GM10248 (cell line): ENCODE measurements at places on chromosomes 6 and 20.

DNA sequence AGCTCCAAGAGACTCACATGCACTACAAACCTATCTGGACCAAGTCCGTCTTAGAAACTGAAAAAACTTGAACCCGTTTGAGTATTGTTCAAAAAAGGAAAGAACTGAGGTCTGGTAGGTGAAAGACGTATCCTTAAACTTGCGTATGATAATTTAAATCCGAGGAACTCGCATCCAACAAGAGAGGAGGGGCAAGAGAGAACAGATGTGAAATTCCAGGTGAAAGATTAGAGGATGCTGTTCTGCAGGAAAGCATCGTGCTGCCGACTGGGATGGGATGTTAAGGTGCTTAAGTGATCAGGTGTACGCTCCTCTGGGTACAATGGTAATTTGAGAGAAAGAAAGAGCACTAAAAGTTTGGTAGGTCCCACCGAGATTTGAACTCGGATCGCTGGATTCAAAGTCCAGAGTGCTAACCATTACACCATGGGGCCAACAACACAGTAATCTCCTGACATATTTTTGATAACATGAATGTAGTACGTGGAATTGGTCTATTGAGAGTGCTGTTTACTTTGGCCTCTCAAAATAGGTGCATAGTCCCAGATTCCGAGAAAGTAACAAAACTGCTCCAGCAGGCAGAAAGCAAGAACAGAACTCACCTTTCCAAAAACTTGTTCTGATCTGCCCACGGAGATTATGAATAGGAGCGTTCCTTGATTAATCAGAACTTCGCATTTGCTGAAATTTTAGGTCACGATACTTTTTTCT, 53.5 kb upstream of the BTN3A2 start:
- DNase-seq = no peak

GRCh38 chr6:38378801-38379200, 260.9 kb downstream of the BTBD9 start:
- DNase-seq = no peak

GRCh38 chr6:87487555-87487954, 14.8 kb downstream of the SLC35A1 start:
- no peak for DNase-seq

DNA sequence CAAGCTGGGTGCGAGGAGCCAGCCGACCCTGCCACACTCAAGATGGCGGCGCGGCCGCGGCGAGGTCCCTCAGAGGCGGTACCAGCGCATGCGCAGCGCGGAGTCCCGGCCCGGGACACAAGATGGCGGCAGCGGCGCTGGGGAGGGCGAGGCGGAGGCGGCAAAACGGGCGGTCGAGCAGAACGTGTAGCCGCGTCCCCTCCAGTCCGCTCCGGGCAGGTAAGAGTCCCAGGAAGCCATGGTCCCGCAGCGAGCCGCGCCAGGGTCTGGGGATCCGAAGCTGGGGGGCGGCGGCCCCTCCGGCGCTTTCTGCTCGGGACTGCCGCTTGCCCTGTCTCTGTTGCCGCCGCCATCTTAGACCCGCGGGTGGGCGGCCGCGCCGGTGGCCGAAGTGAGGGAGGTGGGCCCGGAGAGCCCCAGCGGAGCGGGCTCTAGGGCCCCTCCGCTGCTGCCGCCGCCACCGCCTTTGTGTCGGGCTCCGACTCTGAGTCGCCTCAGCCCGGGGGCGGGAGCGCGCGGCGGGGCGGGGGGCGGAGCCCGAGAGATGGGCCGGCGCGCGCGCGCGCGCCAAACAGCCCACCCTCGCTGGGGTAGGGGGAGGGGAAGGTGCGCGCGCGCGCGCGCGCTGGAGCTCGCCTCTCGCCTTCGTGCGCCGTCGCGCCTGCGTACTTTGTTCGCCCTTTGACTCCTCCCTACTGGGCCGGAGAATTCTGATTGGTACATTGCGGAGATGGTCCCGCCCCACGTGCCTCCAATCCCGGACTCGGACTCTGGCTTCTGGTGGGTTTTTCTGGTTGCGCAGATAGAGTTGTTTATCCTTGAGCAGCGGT, at the start of gene PCIF1:
PCIF1 (plus strand) TSS at position 98 of the 830 bp plus-strand sequence. CDS start 4,317 bp downstream, outside the sequence.
- DNase-seq = peak; percentile 99

DNA sequence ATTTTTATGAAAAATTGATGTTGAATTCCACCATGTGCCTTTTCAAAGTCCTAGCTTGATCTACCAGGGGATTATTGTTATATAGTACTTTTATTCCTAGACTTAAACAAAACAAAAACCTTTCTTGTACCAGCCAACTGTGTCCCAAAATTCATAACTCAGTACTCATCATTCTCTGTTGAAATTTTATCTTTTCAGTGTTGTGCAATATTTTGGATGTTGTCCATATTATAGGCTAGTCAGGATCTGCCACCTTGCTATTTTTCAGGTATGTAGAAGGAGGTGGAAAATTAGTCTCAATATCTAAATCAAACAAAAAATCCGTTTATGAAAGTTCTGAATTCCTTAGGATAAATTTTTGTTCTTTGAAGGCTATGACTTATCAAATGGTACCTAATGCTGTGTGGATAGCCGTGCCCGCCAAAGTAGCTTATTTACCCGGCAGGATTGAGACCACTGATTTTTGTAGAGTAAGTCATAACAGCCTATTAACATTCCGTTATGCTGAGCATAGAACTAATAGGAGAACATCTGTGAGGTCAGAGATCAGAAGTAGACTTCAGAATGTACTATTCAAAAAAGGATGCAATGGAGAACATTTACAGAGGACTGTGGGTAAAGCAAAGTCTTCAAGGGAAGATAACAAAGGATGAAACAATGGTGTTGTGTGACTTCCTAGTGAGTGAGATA, 304.7 kb downstream of the SOX4 start:
- no peak for DNase-seq

DNA sequence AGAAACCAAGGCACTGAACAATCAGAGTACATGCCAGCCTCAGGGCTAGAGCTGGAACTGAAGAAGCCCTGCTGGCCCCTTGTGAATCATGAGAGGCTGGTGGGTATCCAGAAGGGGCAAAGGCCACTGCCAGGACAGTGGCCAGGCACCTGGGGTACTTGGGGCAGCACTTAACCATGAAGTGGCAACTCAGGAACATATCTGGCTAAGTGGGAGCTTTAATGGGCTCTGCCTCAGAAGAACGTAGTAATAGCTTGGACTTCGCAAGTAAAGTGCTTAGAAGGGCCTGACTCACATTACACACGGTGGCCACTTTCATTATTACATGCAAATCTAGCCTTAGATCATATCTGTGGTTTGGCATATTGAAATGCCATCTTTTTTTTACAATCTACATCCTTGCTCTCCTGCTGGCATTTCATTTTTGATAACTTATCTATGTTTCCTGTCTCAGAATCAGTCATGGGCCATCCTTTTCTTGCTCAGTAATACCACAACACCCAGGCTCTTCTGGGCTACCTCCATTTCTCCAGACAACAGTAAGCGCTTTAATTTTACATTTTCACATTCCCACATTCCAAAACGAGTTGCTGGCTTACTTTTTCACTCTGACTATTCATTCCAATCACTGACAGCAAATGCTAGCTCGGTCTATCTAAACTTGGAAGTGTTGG, 21.6 kb downstream of the NAPB start:
- peak; percentile 32 for DNase-seq

- DNase-seq = no peak
Observed at GRCh38 chr6:36516559-36516958, 30.7 kb downstream of the STK38 start.

DNA sequence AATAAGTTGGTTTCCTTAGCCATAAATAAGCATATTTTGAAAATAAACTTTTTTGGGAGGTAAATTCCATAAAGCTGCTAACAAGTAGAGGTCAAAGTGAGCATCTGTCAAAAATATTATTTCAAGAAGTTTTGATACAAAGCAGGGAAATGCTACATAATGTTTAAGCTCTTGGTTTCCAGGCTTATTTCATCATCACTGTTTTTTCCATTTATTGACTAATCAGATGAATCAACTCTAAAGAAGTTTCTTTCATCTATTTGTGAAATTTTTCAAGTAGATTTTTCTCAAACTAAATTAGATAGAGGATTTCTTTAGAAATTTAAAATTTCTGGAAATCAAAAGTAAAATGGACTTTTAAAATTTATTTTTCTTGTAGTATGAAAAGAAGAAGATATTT, 89.5 kb upstream of the TBX18 start:
- no peak for DNase-seq

DNA sequence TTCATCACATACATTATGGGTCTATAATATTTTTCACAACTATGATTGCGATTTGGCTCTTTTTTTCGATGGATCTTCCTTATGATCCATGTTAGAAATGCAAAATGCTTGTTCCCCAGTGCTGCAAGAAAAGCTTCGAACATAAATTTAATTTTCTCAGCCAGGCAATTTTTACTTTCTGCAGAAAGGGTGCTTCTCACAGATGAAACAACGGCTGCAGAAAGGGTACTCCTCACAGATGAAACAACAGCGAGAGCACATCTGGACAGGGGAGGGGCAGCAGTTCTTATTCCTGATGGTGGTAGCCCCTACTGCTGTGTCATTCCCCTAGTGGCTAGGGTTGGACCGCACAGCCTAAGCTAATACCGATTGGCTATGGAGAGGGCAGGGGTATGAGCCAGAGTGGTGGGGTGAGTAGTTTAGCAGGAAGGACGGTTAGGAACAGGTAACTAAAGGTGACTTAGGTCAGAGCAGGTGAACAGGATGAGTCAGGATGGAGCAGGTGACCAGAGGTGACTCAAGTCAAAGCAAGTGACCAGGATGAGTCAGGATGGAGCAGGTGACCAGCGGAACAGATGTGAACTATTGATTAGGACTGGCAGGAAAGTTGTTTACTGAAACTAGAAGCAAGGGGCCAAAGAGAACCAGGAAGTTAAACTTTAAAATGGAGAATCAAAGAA, 13.4 kb upstream of the TREML4 start:
- DNase-seq = no peak
